ENCODE measurements at places on chromosomes 4 and X.
A peak's percentile ranks its signal among the peaks of the same experiment; 100 is the strongest.

GRCh38 chrX:53383376-53384076 lies 38.9 kb downstream of the SMC1A start:
- no peak for DNase-seq

GRCh38 chrX:103236296-103236695 lies 18.7 kb downstream of the TCEAL8 start:
- DNase-seq = no peak

DNA sequence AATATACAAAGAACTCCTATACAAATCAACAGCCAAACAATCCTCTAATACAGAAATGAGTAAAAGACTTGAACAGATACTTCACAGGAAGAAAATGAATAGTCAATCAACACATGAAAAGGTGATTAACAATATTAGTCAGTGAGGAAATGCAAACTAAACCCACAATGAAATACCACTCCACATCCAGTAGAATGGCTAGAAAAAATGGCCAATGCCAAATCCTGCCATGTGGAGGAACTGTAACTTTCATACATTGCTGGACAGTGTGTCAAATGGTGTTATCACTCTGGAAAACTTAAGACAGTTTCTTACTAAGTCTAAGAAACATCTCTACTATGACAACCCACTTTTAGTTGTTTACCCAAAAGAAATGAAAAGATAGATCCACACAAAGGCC lies 59.5 kb downstream of the NSG1 start:
- no peak for DNase-seq

GRCh38 chr4:1487761-1488160 lies 81.5 kb upstream of the NKX1-1 start:
- no peak for DNase-seq

- no peak for DNase-seq
Measured at GRCh38 chr4:98745366-98745765, 87.0 kb upstream of the TSPAN5 start.

DNA sequence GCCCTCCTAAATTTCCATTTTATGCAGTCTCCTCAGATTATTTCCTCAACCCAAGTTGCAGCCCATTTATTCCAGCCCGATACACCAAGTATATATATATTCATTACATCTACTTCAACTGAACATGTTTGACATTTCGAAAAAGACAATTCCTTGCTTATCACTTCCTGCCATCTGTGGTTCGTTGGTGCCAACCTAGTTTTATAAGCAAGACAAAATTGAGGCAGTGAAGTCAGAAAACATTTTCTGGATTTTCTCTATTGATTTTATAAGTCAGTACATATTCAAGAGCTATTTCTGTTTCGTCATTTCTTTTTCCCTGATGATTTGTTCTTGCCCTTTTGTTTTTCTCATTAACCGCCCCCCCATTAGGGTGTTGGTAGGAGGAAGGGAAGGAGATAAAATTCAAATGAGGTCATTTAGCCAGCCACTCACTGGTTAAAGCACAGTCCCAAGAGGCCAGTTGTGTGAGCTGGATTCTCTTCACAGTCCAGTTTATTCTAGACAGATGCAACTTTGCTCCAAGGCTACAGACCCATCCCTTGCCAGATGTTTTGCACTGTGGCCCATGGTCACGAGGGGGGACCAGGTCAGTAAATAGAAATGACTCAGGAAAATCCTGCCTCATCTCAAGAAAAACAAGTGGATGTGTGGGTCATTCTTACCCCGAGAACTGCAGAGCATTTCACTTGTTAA lies 20.3 kb upstream of the VEGFD start:
- no peak for DNase-seq

- DNase-seq = peak; percentile 58
Measured at GRCh38 chrX:150913511-150913910, 15.0 kb upstream of the CD99L2 start.

DNA sequence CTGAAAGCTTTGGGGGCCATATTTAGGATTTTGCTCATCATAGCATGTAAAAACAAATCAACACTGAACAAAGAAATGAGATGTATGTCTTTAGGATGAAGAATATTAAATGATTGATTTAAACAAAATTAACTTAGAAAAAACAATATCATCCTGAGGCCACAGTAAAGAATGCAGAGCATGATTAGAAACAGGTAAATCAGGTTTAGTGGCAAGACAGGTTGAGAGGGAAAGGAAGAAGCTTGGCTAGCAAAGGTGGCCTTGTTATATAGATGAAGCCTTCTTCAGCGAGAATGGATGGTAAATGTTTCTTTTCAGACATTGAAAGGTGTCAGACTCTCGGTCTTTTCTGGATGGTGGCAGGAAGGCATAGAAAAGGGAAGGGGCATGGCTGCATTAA lies 11.9 kb upstream of the MAGEB16 start:
- no peak for DNase-seq

- DNase-seq = no peak
Measured at GRCh38 chrX:101206471-101206870, 13.1 kb upstream of the DRP2 start.

GRCh38 chr4:13202701-13203100 lies 281.4 kb downstream of the RAB28 start:
- no peak for DNase-seq

DNA sequence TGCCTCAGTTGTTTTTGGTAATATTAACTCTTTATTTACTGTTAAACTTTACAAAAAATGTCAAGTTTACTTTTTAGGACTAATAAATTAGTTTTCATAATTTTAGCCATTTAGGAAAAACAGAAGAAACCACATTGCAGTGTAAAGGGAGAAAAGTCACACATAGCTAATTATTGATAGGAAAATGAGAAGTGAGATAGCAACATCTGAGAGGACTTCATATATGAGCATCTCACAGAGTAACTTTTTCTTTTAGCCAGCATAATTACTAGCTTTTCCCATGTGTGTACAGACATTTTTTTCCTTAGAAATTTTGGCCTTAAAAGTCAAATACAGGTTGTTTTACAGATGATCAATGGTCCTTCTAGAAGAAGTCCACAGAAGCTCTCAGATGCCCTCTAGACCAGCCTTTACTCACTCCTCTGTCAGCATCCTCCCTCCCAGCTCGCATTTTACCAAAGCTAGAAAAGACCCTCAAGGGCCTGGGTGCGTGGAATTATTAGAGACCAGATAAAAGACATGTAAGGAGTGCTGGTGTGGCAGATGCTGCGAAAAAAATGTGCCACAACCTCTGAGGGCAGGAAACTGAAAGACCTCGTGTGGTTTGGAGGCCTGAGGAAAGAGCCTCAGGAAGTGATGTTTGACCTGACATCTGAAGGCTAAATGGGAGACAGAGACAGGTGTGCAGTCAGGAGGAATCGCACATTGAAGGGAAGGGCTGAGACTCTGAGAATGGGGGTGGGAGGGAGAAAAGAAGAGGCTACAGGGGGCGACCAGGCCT lies 156.9 kb downstream of the CBR4 start:
- no peak for DNase-seq

DNA sequence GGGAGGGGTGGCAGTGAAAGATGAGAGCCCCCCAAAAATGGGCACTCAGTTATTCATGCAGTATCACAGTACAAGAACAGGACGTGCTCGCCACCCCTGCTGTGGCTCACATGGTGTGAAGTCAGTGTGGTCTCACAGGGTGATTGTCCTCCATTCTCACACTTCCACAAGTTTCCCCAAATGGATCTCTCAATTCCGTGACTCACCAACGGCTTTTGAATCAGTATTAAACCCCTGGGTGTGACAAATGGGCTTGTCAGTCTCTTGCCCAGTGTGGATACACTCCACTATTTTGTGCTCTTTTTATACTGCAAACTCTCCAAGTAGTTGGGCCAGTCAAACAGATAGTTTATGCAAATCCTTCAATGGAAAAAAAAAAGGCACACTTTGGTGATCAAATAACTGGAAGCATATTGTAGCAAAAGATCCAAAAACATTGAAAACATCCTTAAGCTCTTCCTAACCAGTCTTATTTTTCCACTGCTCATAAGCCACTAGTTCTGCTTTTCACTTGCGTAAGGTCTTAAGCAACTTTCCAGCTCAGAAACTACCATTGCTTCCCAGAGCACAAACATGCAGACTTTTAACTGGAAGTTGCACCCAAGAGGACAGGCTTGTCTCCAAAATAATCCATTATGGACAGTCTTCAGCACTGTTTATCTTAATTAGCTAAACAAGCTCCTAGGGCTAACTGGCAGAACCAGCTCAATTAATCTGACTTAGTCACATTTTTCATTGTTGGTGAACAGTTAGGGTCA lies 365.7 kb downstream of the PPP3CA start:
- DNase-seq = peak; percentile 77

DNA sequence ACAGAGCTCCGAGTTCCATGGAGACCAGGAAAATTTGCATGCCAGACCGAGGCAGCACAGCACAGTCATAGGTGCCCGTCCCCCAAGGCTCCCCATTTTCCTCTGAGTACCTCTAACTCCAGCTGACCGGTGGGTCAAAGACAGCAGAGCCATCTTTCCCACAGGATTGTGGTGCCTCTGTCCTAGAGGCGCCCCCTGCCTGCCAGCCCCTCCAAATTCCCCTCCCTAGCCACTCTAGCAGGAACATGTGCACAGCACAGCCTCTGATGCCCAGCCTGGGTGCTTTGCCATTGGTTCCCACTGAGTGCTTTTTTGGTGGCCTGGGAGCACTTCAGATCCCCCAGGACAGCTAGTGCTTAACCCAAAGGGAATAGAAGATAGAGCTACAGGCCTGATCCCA lies 368.5 kb upstream of the PABPC5 start:
- DNase-seq = no peak

DNA sequence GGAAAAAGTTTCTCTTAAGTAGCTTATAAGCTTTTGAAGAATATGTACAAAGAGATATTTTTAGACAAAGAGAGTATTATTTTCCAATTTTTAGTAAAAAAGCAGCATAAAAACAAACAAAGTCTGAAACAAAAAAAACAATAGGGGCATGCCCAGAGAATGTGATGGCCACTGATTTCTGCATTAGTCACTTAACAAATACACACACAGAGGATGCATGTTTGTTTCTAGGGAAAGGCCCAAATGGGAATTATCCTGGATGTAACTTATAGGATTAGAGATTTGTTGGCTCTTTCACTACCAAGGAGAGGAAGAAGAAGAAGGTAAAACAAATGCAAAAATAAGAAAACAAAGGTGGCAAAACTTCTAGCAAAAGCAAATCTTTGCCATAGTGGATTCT lies 95.9 kb upstream of the SCOC start:
- no peak for DNase-seq

DNA sequence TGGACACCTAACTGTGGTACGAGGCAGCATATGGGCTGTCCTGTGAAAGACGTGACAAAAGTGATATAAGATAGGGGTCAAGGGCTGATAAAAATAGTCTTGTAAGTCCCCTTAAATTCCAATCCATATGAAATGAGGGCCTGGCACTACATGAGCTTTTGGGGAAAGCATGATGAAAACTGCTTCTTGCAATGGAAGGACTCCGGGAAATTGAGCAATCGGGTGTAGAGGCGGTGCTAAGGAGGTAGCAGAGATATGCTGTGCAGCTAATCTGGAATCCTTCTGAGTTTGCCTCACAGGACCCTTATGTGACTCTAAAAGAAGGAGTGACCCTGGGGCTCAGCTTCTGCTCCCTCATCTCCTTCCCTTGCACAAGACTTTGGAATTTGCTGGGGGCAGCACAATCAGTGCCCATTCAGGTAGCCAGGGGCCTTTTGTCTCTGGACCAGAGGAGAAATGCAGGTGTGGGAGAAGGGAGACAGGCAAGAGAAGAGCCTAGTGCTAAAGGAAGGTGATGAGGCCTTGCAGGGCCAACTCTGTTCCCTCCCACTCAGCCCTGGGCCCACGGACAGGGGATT lies 12.8 kb downstream of the CLDN2 start:
- no peak for DNase-seq

- no peak for DNase-seq
Measured at GRCh38 chrX:40086569-40087335, 11.0 kb downstream of the BCOR start.

- peak; percentile 67 for DNase-seq
Measured at GRCh38 chr4:147518086-147518485, 37.2 kb downstream of the EDNRA start.

- DNase-seq = no peak
Measured at GRCh38 chr4:188161167-188161566, 21.9 kb downstream of the TRIML1 start.

- DNase-seq = no peak
Measured at GRCh38 chrX:84924624-84925023, 79.1 kb upstream of the APOOL start.

- no peak for DNase-seq
Measured at GRCh38 chr4:127015667-127016117, 617.1 kb upstream of the INTU start.

DNA sequence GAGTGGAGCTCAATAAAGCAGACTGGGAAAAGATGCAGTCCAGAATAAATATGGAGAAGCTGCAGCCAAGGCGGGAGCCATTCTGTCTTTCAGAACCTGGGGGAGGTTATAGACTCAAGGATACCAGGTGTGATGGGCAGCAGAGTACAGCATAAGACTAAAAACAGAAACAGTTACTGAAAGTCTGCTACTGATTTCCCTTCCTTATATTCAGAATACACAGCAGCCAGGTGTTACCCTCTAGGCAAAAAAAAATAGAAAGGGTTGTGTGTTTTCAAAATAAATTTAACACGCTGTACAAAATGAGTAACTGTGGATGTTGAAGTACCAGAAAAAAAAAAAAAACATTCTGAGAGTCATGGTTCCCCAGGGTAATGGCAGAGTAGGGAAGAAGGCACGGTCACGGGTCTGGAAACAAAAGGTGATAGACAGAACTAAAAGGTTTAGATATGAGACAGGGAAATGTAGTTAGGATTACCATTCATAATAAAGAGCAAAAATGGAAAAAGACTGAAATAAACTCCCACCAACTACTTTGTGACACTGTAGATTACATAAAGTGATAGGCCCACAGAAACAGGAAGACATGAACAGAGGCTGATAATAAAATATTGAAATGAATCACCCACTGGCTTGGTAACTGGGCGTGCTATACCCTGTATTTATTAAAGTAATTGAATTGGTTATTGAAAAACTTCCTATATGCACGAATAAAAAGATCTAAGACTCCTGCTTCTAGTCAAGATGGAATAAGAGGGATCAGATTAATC lies 10.8 kb upstream of the HHIP start:
- no peak for DNase-seq

- no peak for DNase-seq
Measured at GRCh38 chr4:152176627-152177214, 359.2 kb downstream of the FBXW7 start.
